ENCODE measurements at places on chromosomes 11 and 22. TPM values are rescaled to one million over a fixed set of nuclear protein-coding genes. Genes with fewer than 3 reads are reported as not detected.

DNA sequence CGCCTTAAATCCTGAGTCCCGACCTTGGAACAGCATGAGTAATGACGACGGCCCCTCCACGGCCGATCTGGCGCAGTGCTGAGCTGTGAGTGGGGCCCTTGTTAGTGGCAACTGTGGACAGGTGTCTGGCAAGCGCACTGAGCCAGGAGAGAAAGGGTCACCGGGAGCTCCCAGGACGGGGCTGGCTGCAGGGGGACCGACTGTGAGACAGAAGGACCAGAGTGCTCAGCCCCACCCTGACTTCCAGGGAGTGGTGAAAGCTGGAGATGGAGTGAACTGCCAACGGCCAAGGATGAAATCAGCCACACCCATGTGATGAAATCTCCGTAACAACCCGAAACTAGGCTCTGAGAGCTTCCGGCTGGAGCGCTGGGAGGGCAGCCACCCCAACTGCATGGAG lies 228.6 kb downstream of the BRD1 start:
- H3K36me3 ChIP-seq: peaks cover 12% of the 10 kb centered on the region
- no peak overlapping the region for H3K27ac ChIP-seq

- H3K4me1 ChIP-seq: no peaks in the 10 kb centered on the region
- DNase-seq: no peak
- H3K27me3 ChIP-seq: peaks cover 5% of the 10 kb centered on the region
- H3K36me3 ChIP-seq: no peaks in the 10 kb centered on the region
Observed at GRCh38 chr11:105324156-105324555, 184.6 kb upstream of the CARD18 start.

GRCh38 chr22:49934160-49934890 lies 15.9 kb downstream of the CRELD2 start:
- no peaks in the 10 kb centered on the region for H3K27me3 ChIP-seq
- peak; percentile 68 for DNase-seq
- H3K4me3 ChIP-seq: peak overlapping the region; percentile 66
- H3K36me3 ChIP-seq: peaks cover 3% of the 10 kb centered on the region
- H3K27ac ChIP-seq: peak overlapping the region; percentile 75

DNA sequence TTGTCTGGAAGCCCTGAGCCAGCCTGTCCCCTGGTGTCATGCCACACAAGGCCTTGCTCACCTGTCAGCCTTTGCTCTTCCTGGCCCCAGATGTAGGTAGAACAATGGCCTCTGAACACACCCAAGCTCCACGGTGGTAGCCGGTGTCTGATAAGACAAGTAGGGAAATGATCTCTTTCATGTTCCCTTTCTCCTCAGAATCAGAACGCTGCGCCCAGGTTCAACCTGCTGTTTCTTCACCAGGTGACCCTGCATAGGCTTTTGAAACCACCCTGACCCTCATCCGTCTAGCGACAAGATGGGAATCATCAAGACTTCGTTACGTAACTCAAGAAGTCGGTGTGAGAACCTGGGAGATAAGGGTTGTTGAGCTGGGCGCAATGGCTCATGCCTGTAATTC lies 28.7 kb upstream of the YWHAH start:
- H3K36me3 ChIP-seq: no peaks in the 10 kb centered on the region
- no peak overlapping the region for H3K27ac ChIP-seq
- peaks cover 7% of the 10 kb centered on the region for H3K4me1 ChIP-seq
- H3K27me3 ChIP-seq: no peaks in the 10 kb centered on the region

DNA sequence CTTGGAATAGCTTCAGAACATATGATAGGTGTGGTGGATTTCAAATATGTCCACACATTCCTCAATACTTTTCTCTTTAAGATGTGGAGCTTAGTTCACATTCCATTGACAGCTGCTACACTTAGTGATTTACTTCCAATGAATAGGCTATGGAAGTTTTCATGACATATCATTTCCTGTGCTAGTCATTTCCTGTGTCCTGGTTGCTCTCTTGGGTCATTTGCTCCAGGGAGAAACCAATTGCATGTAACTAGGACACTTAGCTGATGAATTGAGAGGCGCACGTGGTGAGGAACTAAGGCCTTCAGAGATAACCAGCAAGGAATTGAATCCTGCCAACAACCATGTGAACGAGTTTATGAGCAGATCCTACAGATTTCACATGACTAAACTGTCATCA lies 120.9 kb downstream of the SLC17A6 start:
- H3K4me1 ChIP-seq: no peaks in the 10 kb centered on the region
- H3K36me3 ChIP-seq: no peaks in the 10 kb centered on the region
- peaks cover 6% of the 10 kb centered on the region for H3K27me3 ChIP-seq
- DNase-seq: no peak
- no peak overlapping the region for H3K27ac ChIP-seq
- no peak overlapping the region for H3K4me3 ChIP-seq

- no peaks in the 10 kb centered on the region for H3K4me1 ChIP-seq
- H3K36me3 ChIP-seq: no peaks in the 10 kb centered on the region
- H3K4me3 ChIP-seq: no peak overlapping the region
- no peak overlapping the region for H3K27ac ChIP-seq
Observed at GRCh38 chr22:21918466-21919185, 34.0 kb downstream of the PPM1F start.

TNNT3 gene
- total RNA-seq: 2.1 TPM

OR8D4 gene
- not detected for total RNA-seq

UPB1 gene
- 0.28 TPM for total RNA-seq

OR51M1 gene
- not detected for total RNA-seq

Measured in activated CD4-positive, alpha-beta T cell treated with anti-CD3 and anti-CD28 coated beads for 36 hours (primary cell).